ENCODE measurements at places on chromosomes 3 and 15.

- DNase-seq = peak; percentile 81
These were observed at the start of gene CAPN7 for GRCh38 chr3:15205934-15206661. Gene CAPN7, plus strand, starts transcription at chr3:15206246. Its CDS starts 250 bp downstream, at chr3:15206496.

- no peak for DNase-seq
These were observed 33.2 kb downstream of the SCAPER start for GRCh38 chr15:76871930-76872329.

- no peak for DNase-seq
These were observed 3.7 kb downstream of the SEC22C start for GRCh38 chr3:42578054-42578453.

DNA sequence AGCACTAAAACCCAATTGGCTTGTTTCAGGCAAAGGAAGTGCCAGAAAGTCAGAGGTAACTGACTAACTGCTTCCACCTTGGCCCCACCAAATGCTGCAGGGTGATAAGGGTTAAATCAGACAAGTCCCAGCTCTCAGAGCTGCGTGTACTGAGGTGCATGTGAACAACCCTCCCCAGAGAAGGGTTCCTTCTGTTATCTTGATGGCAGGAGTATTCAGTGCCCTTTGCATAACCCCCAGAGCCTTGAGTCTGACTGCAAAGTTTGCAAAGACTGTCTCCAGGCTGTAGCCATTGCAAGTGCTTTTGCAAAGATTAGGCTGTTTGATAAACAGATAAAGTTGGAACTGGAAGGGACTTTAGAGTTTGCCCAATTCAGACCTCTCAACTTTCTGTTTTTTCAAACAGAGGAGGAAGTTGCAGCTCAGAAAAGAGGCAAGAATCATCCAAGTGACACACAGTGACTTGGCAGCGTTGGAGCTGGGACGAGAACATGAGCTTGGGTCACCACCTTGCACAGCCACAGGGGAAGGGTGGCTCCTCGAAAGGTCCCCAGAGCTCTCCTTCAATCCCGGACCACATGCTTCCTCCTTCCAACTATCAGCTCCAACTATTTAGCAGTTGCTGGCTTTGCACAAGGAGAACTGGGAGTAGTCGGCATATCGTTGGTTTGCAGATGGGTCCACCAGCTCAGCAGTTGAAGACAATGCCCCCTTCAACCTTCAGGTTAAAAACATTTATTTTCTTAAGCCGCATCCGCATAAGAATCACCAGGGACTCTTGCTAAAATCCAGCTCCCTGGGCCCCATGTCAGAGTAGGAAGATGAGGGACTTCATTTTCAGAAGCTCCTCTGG lies 224.8 kb upstream of the HES1 start:
- DNase-seq = no peak

- no peak for DNase-seq
These were observed 12.7 kb downstream of the CDAN1 start for GRCh38 chr15:42724276-42724675.

GRCh38 chr3:49611719-49612118 lies 57.4 kb downstream of the BSN start:
- no peak for DNase-seq

GRCh38 chr3:195056506-195056905 lies 214.5 kb downstream of the XXYLT1 start:
- DNase-seq = no peak

DNA sequence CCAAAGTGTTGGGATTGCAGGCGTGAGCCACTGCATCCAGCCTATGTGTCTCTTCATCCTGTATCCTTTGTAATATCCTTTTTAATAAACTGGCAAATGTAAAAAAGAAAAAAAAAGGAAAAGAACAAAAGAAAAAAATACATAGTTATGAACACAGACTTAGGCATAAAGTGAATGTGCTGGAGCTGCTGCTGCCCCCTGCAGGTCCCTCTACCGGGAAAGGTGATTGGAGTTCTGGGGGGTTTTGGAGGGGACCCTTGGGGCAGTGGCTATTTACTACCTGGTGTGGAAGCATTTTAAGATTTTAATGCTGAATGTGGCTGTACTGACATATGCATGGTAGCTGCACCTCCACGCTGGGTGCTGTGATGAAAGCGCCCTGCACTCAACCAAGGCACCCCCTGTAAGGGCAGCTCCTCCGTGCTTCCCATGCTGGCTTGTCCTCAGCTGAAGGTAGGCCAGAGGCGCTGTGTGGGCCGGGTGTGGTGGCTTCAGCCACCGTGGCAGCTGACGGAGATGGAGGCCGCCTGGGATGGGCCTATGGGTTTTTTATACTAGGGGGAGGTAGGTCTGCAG lies 49.9 kb downstream of the RPLP1 start:
- no peak for DNase-seq

- no peak for DNase-seq
These were observed 16.0 kb downstream of the TNK2 start for GRCh38 chr3:195892105-195893043.

DNA sequence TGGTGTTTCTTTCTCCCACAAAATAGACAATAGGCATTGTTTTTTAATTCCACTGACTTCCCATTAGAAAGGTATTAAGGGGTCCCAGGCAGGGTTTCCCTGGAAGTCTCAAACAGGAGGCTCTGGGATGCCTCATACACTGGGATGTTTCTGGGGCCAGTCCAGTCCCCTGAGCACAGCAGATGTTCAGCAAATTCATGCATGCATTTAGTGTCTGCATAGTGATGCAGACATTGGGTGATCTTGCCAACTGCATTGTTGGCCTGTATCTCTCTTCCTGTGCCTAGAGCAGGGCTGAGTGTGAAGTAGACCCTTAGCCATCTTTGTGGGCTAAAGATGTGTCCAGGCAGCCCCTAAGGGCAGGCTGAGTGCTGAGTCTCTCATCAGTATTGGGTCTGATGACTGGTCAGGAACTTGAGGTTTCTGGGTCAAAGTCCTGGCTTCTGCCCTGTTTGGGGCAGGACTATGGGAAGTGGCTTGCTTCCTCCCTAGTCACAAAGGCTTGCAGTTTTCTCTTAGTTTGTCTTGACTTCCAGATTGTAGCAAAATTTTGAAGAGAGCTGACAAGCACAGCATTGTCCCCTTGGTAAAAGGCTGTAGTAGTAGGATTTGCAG lies 56.5 kb downstream of the BSN start:
- no peak for DNase-seq

- DNase-seq = no peak
These were observed 3.1 kb downstream of the AGBL1 start for GRCh38 chr15:86082619-86083380.

DNA sequence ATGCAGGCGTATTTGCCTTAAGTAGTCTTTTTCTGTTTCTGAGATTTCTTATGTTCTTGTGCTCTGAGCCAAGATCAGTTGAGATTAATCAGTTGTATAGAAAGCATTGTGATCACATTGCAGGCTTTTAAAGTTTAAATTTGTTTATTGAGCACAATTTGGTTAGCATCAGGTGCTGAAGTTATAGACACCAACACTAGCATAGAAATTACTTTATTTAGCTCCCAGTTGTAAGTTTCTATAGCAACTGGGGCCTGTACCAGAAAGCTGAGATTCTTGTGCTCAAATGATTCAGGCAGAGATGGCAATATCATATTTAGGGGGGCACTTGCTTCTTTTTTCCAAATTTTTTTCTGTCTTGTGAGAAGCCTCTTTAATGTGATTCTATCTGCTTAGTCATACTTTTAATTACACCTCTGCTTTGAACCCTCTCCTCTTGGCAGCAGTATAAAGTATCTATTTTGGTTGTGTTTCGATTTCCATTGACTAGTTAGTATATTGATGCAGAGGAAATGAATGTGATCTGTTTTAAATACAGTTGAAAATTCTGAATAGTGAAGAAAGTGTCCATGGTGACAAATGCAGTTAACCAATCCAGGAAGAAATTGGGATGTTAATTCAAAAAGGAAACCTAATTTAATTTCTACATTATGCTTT lies 241.7 kb upstream of the GBE1 start:
- no peak for DNase-seq

DNA sequence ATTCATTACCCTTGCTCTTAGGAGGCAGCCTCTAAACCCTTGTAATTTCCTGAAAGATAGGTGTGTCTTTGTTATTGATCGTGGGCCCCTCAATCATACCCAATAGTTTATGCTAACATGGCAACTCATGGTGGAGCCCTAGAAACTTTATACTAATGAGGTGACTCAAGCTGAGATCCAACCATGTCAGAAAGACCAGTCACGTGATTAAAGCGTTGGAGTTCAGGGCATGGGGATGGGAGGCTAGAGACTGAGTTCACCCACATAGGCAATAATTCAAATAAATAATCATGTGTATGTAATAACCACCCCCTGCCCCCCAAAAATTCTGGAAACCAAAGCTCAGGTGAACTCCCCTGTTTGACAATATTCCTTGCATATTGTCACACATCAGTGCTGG lies 99.5 kb upstream of the TUSC7 start:
- DNase-seq = no peak

- DNase-seq = no peak
These were observed 138.8 kb upstream of the PEX5L start for GRCh38 chr3:180175572-180175971.

DNA sequence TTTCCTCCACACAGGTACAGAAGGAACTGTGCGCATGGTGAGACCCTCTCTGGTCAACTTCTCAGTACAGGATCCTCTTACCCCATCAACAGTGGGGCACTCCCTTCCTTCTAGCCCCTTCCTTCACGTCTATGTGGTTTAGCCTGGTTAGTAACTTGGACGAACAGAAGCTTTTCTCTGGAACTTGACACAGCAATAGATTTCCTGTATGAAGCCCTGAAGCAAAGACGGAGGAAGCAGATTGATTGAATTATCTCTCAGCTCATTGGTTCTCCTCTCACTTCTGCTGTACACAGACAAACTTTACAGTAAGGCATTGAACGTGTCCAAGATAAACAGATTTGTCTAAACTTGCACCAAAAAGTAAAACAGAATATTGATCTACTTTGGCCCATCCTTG lies at the start of gene CD200R1:
TSS of gene CD200R1 (minus strand) at position 210 of the 400 bp plus-strand sequence. CDS start 246 bp downstream, outside the sequence.
- no peak for DNase-seq

DNA sequence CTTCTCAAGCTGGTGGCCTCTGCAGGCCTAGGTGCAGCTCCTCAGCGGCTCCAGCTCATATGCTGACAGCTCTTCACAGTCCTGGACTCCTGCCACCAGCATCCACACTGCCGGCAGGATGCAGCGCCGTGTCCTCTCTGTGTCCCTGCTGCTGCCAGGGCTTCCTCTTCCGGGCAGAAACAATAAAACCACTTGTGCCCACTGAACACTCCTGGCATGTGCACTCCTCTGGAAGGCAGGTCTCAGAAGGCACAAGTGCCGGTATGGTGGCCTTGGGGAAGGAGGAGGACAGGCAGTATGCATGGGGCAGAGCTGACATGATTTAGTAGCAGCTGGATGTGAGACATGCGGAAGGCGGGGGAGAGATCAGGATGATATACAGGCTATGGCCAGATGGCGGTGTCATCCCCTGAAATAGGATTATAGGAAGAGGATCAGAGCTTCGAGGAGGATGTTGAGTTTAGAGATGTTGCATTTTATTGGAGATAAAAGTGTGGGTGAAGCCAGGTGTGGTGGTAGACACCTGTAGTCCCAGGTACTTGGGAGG lies 7.5 kb upstream of the MAN2A2 start:
- DNase-seq = no peak

GRCh38 chr3:149263856-149264255 lies 42.2 kb upstream of the CP start:
- no peak for DNase-seq

- no peak for DNase-seq
These were observed 95.1 kb downstream of the LSAMP start for GRCh38 chr3:116350119-116350733.

DNA sequence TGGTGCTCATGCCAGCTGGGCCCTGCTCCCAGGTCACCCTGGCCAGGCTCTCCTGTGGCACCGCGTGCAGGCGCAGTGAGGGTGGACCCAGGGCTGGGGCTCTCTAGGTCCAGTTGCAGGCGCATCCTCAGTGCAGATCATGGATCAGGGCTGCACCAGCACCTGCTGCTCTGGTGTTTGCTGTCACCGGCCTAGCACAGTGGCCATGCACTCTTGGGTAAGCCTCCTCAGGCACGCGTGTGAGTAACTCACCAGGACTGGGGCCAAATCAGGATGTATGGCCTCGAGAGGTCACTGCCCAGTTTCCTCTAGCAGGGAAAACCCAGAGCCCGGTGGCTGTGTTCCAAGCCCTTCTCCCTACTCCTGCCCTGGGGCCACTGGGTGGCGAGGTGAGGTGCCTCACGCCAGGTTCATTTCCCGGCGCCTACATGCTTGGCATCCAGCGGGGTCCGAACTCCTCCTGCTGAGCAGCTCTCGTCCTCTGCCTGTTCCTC lies 45.5 kb upstream of the SLC41A3 start:
- DNase-seq = no peak

- no peak for DNase-seq
These were observed 332.0 kb upstream of the RASGRP1 start for GRCh38 chr15:38896647-38897046.

- no peak for DNase-seq
These were observed 17.4 kb upstream of the BDH1 start for GRCh38 chr3:197573048-197573767.

DNA sequence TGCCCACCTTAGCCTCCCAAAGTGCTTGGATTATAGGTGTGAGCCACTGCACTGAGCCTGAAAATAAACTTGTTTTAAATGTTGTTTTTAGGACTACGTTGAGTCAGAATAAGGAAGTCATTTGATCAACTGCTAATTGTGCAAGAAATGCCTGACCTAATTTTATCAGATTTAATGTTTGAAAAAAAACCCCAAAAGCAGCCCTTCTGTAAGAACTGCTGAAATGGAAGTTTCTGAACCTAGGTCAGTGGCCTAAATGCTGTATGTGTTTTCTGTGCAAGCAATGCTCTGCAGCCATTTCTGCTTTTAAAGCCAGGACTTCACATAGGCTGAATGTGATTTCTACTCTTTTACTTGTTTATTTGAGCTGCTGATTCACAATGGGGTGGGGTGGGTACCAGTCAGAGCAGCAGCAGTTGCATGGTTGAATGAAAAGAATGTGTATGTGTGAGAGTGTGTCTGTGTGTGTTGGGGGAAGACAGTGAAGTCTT lies 6.6 kb downstream of the GPX1 start:
- peak; percentile 45 for DNase-seq

DNA sequence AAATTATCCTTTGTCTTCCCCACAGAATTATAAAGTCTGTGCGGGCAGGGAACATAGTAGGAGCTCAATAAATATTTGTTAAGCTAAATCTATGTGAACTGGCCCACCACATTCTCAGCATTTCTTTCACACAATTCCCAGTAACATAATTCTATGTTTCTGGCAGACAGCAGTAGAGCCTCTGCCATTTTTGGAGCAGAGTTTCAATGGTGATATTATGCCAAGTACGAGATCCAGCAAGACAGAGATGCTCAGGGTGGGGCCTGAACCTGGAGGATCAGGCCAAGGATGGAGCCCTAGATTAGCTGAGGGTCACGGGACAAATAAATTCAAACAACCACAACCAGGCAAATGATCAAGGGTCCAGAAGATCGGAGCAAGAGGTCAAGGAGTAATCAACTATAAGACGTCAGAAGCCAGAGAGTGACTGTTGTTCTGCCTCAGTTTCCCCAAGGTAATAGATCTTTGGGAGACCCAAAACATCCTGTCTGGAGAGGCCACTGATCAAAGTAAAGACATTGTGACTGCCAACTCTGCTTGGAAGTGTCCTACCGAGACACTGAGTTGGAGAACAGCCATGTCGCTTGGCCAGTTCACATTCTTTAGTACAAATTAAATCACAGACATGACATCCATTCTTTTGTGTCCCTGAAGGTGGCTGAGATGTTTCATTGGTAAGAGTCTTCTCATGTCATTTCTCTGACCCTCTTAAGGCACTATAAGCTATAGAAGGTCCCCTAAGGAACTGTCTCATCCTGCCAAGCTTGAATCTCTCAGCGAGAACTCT lies 15.4 kb downstream of the SRGAP3 start:
- no peak for DNase-seq
